ENCODE measurements at places on chromosomes 3 and 15.

- no peak for DNase-seq
These were observed 66.1 kb downstream of the EPHA3 start for GRCh38 chr3:89173546-89173945.

GRCh38 chr3:138686771-138687221, 78.2 kb downstream of the FAIM start:
- DNase-seq = no peak

DNA sequence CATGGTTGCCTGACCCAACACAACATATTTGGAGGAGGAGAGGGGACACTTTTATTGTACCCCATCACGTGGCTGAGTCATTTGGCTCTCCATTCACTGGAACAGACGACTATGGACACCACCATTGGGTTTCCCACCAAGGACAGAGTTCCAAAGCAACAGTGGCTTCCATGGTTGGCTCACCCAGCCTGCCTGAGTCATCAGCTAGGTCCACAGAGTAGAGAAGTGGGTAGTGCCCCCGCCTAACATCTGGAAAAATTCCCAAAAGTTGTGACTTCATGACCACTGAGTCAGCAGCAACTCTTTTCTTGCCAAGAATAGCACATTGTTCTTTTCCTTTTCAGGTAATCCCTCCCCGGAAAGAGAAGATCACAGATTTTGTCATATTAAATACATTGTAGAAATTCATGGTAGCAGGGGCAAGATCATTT, 3.0 kb upstream of the PPP1R2 start:
- DNase-seq = no peak

- no peak for DNase-seq
These were observed 13.3 kb upstream of the LRRC15 start for GRCh38 chr3:194382892-194383223.

DNA sequence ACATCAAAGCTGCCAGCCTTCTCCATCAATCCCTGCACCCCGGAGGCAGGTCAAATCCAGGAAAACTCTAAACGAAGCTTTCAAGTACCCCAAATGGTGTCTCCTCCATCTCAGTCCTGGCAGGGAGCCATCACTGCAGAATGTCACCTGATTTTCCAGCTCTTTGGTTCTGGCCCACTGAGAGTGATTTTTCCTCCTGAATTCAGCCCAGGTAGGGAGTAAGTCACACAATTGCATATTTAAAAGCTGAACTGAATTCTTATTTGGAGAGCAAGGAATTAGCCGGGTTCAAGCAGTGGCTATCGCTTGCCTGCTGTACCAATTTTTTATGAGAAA, 5.3 kb downstream of the RFTN1 start:
- no peak for DNase-seq

Data from activated T-helper 2 cell treated with anti-CD3 and anti-CD28 coated beads, Interferon-gamma antibody, Interleukin-2, Interleukin-4, amounts not matched to agents 10 μg/mL and 5 μg/mL and 100 μg/mL, durations not matched to agents 14 hours and 24 hours and 36 hours (primary cell).